Non-pigmented ciliary epithelial cell (primary cell): ENCODE measurements at places on chromosomes 11 and 22.

DNA sequence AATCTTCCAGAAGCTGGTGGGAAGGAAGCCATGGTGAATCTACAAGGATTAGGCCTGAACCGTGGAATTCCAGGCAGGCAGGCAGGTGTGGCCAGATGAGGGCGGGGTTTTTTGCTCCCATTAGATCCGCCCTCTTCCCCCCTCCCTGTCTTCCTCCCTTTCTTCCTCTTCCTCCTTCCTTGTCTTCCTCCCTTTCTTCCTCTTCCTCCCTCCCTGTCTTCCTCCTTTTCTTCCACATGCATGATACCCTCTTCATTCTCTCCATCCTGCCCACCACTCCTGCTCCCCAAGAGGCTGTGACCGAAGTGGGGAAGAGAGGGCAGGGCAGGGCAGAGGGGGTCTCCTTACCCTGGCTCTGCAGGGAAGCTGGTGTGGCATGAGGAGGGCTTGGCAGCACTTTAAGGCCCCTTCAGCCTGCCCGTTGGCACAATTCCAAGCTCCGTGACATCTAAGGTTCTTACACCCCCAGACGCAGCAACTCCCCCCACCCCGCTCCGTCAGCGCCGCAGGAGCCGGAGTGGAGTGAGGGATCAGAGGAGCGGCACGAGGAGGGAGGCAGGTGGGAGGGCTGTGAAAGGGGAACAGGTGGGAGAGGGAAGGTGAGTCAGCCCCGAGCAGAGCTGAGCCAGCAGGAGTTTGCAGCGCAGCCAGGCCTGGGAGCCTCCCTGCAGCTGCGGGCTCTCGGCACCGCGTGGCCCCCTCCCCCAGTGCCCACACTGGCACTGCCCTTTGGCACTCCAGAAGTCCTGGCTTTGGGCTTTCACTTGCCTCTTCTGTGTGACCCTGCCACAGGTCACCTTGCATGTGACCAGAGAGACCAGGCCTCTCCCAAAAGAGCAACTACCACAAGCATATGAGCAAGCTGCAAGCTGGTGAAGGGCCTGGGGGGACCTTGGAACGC lies 32.1 kb downstream of the KCNJ4 start:
- no peak for DNase-seq

DNA sequence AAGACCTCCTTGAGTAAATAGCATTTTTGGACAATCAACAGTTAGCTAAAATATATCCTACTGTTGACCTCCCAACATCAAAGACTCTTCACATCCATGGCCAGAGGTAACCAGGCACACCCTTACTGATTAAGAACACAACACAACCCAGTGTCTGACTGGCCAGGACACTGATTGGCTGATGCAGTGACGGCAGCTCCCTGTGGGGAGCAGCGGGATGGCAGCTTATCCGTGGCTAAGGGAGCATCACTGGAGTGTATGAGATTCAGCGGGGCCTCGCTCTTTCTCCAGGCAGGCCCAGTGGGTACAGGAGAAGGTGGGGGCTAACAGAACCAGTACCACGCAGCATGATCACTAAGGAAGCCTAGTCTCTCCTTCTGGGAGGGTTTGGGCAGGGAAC lies 10.3 kb upstream of the IL2RB start:
- no peak for DNase-seq

- no peak for DNase-seq
These were observed 340.4 kb downstream of the ETS1 start for GRCh38 chr11:128246810-128247594.

GRCh38 chr11:47377571-47378009 lies 757 bp downstream of the SPI1 start:
- no peak for DNase-seq

DNA sequence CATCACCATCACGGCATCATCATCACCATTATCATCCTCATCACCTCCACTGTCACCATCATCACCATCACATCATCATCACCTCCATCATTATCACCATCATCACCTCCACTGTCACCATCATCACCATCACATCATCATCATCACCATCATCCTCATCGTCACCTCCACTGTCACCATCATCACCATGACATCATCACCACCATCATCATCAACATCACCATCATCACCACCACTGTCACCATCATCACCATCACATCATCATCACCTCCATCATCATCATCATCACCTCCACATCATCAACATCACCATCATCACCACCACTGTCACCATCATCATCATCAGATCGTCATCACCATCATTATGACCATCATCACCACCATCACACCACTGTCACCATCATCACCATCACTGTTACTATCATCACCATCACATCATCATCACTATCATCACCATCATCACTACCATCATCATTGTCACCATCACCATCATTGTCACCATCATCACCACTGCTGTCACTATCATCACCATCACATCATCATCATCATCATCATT lies 32.8 kb downstream of the PARVG start:
- DNase-seq, result no peak

DNA sequence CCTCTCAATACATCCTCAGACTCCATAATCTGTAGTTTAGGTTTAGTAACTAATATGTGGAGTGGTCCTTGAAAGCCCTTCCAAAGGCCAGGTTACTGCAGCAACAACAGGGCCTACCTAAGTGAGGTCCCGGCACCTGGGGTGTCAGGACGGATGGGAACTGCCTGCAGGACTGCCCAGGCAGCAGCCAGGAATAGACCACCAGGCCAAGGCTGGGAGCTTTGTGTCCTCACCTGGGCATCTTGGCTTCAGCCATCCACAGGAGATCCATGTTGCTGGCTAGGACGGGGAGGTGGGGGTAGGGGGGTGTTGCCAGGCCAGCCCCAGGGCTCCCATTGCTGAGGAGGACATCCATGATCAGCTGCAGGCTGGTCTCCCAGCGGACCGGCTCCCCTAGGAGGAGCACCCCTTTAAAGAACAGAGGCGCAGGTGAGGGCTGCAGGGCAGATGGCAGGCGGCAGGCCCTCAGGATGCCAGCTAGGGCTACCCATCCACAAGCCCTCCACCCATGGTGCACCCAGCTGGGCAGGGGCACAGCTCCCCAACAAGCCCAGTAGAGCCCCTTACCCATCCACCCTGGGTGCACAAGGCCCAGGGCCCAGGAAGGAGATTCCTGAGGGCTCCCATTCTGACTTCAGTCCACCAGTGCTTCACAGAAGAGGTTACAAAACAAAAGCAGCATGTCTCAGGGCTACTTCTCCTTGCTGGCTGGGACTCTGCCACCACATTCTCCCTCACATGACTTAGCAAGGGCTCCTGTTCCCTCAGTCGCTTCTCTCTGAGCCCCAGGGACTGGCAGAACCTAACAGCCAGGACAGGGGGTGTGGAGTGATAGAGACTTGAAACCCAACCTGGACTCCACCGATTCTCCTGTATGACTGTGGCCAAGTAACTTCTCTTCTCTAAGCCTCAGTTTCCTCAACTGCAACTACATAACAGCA lies 18.0 kb downstream of the HDHD5 start:
- no peak for DNase-seq

- no peak for DNase-seq
These were observed 103.9 kb downstream of the ARL14EP start for GRCh38 chr11:30426781-30427180.

GRCh38 chr11:91435694-91436395 lies 788.8 kb upstream of the FAT3 start:
- DNase-seq, result no peak

GRCh38 chr22:23840026-23840425 lies 1.2 kb upstream of the DERL3 start:
- DNase-seq, result no peak

- no peak for DNase-seq
These were observed 1.6 kb downstream of the PDXP start for GRCh38 chr22:37659897-37660708.

- no peak for DNase-seq
These were observed 93.2 kb upstream of the ALX4 start for GRCh38 chr11:44403176-44403575.

DNA sequence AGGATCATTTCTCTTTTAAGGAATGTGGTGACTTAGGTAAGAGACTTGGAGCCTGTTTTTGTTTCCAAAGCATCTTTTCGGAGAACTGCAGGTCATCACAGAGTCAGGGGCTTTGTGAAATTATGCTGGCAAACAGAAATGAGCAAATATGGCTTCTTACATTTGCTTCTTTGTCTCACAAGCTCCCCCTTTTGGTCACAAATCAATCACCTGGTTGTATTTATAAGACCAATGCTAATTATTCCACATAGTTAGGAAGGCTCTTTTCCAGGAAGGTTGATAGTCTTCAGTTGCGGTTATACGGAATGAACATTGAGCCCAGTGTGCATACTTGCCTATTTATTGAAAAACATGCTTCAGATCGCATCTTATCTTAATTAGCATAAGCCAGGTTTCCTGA lies 34.6 kb upstream of the CEP126 start:
- DNase-seq, result no peak

- no peak for DNase-seq
These were observed 8.6 kb downstream of the MUC5B start for GRCh38 chr11:1231396-1232020.

DNA sequence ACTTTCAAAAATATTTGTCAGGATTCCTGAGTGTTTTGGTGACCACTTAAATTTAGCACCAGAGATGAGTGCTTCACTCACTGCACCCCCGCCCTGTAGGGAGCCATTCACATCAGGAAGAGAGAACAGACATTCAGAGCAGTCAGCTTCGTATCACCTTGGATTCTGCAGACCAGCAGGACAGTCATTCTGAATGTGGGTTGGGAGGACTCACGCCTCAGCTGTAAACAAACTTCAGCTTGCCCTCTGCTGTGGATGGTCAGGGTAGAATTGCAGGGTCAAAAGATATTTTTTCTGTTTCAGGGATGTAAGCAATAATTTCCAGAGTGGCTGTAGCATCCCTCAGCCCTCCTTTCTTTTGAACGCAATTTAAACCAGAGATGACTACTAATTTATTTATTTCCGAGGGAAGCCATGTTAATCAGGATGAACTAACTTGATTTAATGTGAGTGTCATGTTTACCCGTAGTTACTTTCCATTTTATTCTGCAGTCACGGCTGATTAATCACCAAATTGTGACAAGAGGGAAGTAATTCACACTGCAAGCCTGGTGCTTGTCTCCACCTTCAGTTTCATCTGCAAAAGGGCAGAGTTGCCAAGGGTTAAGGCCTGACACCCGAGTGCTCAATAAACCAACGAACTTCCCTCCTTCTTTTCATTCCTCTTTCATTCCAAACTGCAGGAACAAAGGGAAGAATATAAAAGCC lies 174.2 kb upstream of the DDI1 start:
- no peak for DNase-seq

DNA sequence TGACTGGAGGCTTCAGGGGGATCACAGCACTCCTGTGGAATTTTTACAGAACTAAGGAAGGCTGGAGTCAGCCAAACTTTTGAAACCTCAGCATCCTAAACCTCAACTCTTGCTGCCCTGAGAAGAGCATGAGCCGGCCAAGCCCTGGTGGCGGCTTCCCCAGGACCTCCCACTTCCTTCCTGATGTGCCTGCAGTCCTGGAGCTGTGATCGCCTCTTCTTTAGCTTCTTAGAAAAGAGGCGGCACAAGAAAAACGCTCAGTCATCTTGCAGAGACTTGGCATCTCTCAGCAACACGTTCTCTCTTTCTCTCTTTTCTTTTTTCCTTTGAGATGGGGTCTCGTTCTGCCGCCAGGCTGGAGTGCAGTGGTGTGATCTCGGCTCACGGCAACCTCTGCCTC lies 40.4 kb upstream of the AMPD3 start:
- no peak for DNase-seq

- no peak for DNase-seq
These were observed 92.6 kb downstream of the PKNOX2 start for GRCh38 chr11:125257190-125257579.

DNA sequence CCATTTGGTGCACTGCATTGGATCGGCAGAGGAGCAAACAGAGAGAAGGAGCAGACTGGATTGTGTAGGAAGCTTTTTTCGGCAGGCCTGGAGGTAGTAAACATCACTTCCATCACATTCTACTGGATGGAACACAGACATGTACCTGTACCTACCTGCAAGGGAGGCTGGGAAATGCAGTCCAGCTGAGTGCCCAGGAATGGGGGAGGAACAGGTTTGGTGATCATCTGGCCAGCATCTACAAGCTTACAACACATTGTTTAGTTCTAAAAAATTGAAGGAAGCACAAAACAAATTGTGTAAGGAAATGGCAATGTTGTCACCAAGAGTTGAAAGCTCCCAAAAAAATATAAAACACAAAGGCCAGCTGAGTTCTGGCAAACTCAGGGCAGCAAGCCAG lies 19.1 kb downstream of the SMIM38 start:
- DNase-seq, result no peak

GRCh38 chr11:78187366-78188285 lies 800 bp downstream of the KCTD21 start:
- no peak for DNase-seq

DNA sequence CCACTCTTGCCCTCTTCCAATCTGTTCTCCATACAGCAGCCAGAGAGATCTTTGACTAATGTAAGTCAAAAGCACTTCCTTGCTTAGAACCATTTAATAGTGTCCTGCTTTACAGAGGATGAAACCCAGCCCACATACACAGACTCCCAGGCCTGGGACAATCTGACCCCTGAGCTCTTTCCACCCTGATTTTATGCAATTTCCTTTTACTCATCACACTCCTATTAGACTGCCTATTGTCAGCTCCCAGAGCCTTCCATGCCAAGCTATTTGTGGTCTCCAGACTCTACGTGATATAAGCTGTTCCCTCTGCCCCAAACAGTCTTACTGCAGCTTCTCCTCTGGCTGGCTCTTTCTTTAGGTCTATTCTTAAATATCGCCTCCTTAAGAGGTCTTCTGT lies 28.1 kb downstream of the ME3 start:
- DNase-seq, result no peak

DNA sequence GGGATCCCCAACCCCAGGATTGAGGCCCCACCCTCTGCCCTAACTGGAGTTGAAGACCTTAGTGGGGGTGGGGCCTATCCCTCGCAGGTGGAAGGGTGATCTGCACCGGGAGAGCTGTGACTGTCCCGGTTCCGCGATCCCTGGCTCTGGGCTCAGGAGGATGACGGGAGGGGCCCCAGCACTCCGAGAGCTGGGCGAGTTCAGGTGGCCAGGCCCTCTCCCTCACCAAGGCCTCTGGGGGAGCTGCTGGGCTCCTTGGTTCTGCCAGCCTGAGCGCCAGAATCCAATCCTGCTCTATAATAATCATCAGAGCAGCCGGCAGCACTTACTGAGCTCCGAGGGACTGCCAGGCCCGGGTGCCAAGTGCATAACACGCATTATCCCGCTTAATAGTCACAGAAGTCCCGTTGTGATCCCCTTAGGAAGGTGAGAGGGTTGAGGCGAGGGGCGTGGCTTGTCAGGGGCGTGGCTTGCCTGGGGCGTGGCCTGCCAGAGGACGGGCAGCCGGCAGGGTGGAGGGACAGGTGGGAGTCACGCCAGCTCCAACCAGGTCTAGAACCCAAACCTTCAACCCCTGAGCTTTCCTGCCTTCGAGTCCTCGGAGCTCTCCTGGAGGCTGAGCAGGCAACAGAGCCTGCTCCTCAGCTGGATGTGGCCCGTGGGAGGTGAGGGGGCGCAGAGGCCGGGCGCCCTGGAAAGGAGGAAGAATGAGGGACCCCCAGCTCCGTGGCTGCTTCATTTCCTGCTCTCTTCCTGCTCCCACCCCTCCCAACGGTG lies 7.3 kb upstream of the SYT7 start:
- no peak for DNase-seq
